Stimulated activated CD4-positive, alpha-beta T cell treated with anti-CD3 and anti-CD28 coated beads, TNF-alpha, amount 100 ng/mL, for 48 hours (primary cell): ENCODE measurements at places on chromosomes 3 and 15.

- DNase-seq, result no peak
These were observed 13.4 kb upstream of the BMF start for GRCh38 chr15:40121911-40122638.

GRCh38 chr3:74349015-74349414, 265.4 kb downstream of the CNTN3 start:
- DNase-seq, result no peak

DNA sequence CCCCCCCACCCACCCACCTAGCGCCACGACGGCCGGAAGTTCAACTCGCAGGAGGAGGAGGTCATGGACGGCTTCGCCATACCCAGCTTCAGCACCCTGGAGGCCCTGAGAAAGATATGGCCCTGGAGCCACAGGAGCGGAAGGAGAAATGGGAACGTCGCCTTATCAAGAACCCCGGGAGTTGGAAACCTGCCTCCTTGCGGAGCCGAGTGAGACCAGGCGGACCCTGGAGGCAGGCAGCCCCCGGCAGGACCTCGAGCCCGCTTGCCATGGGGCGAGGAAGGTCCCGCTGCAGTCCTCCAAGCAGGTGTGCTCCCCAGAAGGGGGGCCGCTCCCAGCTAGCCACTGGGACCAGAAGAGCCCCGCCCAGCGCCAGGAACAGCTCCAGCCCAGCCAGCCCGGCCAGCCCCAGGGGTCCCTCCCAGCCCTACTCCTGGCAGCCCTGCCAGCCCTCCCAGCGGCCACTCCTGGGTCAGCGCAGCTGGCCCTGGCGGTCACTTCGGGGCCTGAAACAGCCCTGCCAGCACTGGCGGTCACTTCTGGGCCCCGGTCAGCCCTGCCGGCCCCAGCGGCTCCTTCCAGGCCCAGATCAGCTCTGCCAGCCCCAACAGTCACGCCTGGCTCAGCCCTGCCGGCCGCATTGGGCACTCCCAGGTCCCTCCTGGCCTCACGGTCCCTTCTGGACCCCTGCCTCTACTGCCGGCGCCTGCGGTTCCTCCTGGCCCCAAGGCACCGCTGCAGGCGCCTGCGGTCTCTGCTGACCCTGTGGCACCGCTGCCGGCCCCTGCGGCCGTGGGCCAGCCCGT, 10.3 kb upstream of the ROPN1B start:
- no peak for DNase-seq

GRCh38 chr3:168288511-168289401, 193.0 kb upstream of the GOLIM4 start:
- DNase-seq, result no peak

- DNase-seq, result no peak
These were observed 47.4 kb downstream of the ILDR1 start for GRCh38 chr3:121974601-121975111.

DNA sequence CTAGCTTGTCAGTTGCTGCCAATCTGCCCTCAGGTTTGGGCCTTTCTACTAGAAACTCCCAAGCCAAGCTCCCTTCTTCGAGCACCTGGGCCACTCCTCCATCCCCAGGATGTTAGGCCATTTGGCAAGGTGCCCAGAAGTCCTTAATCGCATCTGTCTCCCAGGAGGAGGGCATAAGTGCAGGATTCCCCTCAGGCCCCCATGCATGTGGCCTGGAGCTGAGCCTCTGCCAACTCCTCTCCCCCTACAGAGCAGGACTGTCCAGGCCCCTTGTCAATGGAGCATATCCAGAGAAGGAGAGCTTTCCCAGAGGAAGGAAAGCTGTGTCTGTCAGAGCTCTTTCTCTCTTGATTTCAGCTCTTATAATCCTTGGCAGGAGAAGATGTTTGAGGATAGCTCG, 182.6 kb upstream of the ROPN1 start:
- DNase-seq, result no peak

DNA sequence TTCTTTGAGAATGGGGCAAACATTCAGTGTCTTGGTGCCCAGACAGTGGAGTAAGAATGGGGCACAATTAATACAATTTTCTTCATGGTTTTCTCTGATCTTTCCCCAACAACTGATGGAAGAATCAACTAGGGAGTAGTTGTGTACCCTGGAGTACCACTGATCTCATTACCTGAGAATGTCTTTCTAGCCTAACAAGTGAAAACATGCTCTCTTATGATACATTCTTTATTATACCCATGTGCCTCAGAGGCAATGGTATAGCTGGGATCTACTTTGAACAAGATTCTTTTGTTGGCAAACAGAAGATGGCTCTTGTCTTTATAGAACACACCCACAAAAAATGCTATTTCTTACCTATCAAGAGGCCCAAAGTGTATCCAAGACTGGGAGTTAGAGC, 250.6 kb upstream of the CMC1 start:
- DNase-seq, result no peak

GRCh38 chr3:99856437-99857220, 39.0 kb downstream of the CMSS1 start:
- no peak for DNase-seq
